ENCODE measurements at places on chromosomes 5 and 9.

- DNase-seq, result no peak
These were observed 159.8 kb upstream of the KLF9 start for GRCh38 chr9:70574151-70574837.

- no peak for DNase-seq
These were observed 32.1 kb upstream of the RASGRF2 start for GRCh38 chr5:80928073-80928472.

GRCh38 chr9:97938081-97938644 lies at the start of gene HEMGN:
Gene HEMGN (minus strand): TSS chr9:97938172. CDS start chr9:97938136, 36 bp downstream.
- DNase-seq, result no peak

GRCh38 chr5:108557686-108558085 lies 175.8 kb upstream of the FBXL17 start:
- no peak for DNase-seq

DNA sequence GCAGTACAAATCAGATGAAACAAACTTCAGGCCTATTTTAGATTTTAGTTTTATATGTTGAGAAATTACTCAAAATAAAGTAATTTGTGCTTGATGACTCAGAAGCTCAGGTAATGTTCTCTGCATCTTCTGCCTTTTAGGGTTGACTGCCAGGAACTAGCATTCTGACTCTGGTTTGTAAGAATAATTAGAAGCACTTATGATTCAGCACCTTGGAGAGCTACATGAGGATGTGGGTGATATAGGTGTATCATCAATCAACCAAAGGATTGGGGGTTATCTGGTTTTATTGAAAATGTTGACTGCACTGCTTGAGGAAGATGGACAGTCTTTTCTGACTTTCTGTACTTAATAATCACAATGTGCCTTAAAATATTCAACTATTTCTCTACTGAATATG lies 118.7 kb upstream of the SGCD start:
- DNase-seq, result no peak

- DNase-seq, result no peak
These were observed 62.6 kb downstream of the ADAMTSL1 start for GRCh38 chr9:18536554-18536953.

DNA sequence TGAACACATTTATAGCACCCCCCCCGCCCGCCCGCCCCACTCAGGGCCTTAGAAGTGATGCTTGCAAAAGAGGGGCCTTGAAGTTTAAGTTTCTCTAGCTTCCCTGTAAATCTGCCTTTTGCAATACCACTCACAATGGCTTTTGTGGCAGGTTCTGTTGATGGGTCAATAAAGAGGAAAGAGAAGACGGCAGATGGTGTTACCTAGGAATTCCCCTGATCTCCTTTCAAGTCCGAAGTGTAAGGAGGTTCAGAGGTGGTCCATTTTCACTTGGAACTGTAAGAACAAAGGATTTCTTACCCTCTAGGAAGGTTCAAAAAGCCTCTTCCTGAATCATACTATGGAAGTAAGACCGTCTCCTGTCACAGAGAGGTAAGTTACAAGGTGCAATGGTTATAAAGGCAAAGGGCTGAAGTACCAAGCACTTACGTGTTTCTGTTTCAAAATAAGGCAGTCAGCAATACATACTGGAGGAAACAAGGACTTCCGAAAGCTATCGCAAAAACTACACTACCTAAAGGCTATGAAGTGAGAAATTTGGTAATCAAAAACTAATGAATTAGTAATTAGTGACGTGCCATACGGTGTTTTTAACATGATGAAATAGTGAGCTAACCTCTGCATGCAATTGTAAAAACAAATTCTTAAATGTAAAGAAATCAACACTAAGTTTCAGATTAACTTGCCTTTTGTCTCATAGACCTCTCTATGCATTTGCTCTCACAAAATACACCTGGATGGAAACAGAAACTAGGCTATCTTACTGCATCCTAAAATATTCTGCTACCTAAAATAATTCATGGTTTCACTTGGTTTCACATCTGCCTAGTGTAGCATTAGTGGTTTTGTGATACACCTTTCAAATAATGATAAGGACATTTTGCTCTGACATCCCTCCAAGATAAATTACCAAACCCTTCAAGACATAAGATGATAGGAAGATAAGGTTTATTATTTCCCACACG lies 589.4 kb upstream of the FAM174A start:
- no peak for DNase-seq

DNA sequence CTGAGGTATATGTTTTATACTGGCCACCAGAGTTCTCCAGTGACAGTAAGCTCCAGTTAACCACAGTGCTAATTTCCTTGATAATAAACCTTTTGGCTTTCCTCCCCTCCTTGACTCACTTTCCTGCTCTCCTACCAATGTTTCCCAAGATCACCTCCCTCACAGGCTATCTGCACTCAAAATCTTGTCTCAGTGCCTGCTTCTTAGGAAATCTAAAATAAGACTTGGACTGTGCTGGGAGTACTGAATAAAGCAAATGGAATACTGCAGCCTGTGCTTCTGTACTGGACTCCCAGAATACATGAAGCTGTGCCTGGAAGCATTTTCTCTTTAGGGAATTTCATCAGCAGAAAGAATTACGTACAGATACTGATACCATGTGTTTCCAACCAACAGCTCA lies 1.7 kb upstream of the DCP2 start:
- no peak for DNase-seq

GRCh38 chr5:176987583-176987982 lies 19.0 kb downstream of the UIMC1 start:
- DNase-seq, result no peak

GRCh38 chr9:70983723-70984295 lies 137.6 kb downstream of the TRPM3 start:
- DNase-seq, result no peak

DNA sequence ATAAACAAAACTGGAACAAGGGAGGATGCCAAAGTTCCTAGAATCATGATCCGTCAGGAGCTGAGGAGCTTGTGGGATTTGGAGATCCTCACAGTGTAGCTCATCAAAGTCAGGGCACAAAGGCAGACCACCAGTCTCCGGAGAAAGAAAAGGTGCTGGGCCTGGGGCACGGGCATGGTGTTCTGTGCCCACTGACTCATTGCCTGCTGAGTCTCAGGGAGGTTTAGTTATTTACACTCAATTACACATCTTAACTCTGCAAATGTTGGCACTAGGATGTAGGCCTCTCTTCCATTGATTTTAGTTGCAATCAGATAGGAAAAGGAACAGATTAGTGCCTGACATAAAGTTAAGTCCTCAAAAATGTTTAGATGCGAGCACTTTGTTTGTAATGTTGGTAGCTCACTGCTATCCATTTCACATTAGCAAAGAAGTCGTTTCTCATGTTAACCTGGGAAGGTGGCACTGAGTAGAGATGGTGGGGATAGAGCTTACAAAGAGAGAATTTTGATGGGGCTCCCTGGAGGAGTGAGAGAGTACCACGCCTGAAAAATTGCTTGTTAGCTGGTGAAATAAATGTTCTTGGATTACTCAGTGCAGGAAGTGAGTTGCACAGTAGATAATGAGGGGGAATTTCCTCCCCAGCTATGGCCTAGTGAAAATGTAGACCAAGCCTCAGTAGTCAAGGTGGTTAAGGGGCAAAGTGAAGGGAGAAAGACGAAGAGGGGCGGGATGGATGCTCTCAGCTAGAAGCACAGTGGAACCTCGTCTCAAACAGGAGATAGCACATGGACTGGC lies 109.5 kb upstream of the CD180 start:
- no peak for DNase-seq

DNA sequence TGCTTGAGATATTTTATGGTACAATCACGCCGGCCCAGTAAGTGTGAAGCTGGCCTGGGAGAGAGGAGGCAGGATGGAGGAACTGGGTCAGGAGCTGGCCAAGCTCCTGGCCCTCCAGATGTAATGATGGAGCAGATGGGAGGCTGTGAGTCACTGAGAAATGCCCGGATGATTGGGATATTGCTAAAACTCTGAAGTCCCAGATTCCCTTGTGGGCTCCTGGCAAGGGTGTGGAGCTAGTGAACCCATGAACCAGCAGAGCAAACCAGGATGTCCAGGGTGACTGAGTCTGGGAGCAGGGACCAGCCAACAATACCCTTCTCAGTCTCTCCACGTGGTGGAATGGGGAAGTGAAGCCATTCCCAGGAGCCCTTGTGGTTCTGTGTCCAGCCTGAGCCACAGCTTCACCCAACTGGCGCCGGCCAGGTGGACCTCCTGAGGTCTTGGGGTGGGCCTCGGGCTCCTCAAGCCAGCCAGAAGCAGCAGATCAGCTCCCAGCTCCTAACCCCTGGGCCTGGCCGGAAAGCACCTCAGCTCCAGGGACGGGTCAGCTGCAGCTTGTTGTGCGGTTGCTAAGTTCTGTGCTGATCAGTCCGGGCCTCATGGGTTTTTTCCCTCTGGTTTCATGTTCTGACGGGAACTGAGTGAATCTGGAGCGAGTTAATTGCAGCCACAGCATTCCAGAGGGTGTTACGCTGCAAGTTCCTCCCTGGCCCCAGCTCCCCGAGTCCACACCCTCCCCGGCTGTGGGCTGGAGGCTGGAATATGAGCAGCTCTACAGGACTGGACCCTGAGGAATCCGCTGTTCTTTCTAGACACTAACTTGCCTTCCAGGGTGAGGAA lies 37.6 kb downstream of the DUSP1 start:
- DNase-seq, result no peak

- DNase-seq, result no peak
These were observed 97.3 kb downstream of the SLF1 start for GRCh38 chr5:94715768-94716167.

DNA sequence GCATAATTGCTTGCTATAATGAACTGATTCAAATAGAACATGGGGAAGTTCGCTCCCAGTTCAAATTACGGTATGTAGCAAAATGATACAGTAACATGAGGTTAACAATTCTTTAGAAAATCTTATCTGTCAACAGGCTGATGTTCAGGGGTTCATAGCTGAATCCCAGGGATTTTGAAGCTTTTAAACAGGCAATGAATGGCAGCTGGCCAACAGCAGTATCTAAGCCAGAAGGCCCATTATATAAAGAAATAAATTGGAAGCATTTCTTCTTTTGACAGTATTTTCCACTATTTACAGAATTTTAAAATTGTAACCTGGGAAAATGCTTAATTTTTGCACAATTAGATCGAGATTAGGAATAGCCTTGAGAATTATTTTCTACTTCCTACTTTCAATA lies 126.8 kb downstream of the PDE8B start:
- DNase-seq, result no peak

DNA sequence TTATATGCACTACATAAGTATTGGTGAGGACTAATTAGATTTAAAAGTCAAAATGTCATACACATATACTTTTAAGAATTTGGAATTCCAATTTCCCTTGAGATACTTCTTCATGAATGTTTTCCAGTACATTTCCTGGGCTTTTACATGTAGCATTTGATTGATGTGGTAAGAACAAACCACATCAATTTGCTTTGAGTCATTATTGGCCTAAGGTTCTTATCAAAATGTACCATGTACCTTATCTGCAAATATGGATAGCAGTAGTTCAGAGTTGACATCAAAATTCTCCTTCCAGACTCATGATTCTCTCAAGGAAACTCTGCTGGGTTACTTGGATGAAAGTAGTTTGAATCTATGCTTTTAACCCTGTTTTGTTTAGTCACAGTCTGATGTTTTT lies 2.5 kb downstream of the CAST start:
- no peak for DNase-seq

- no peak for DNase-seq
These were observed 44.1 kb upstream of the FOXE1 start for GRCh38 chr9:97808972-97809371.

DNA sequence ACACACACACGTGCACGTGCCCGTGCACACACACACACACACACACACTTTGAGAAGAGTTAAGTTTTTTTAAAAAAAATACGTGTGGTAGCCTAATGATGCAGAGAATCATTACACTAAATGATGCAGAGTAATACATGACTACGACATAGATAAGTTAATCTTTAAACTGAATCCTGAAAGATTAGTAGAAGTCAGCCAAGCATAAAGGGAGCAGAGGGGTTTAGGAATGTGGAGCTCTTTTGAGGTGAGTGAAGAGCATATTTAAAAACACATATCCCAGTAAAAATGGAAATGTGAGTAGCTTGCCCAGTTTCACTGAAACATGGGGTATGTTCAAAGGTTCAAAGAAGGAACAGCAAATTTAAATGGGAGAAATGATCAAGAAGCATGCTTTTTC lies 61.3 kb upstream of the TYRP1 start:
- no peak for DNase-seq

- no peak for DNase-seq
These were observed 7.2 kb upstream of the ABLIM3 start for GRCh38 chr5:149133795-149134777.

- DNase-seq, result no peak
These were observed 28.8 kb downstream of the SLC25A25 start for GRCh38 chr9:128096616-128097536.

DNA sequence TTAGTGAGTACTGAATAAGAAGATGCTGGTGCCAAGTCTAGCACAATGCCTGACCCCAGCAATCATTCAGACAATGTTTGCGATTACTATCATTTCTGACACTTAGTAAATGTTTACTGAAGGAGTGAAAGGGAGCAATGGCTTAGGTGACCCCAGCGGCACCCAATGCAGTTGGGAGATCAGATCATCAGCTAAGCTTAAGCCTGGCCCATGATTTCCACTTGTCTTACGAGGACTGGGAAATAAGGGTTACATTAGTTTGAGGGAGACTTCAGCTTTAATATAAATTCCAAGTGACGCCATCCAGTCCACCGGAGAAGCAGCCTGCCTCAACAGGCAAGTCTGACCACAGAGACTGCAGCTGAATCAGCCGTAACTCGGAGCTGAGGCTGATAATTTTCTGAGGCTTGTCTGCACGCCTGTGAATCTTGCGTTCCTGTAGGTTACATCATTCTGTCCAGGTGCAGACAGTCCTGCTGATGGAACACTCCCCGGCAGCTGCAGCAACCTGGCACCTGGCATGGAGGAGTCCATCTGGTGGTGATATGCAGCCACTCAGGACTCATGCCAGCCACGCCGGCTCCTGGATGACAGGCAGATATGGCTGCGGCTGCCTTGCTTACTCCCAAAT lies 34.9 kb upstream of the FGF1 start:
- DNase-seq, result no peak

DNA sequence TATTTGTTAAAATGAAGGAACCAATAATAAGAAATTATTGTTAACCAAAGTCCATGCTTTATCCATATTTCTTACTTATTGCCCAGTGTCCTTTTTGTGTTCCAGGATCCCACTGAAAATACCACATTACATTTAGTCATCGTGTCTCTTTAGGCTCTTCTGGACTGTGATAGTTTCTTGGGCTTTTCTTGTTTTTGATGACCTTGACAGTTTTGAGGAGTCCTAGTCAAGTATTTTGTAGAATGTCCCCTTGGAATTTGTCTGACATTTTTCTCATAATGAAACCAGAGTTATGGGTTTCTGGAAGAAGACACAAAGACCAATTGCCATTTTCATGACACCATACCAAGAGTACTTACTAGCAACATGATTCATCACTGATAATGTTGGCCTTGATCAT lies 13.6 kb upstream of the COMMD10 start:
- no peak for DNase-seq

- no peak for DNase-seq
These were observed 619.4 kb downstream of the SLCO4C1 start for GRCh38 chr5:101676646-101677045.

DNA sequence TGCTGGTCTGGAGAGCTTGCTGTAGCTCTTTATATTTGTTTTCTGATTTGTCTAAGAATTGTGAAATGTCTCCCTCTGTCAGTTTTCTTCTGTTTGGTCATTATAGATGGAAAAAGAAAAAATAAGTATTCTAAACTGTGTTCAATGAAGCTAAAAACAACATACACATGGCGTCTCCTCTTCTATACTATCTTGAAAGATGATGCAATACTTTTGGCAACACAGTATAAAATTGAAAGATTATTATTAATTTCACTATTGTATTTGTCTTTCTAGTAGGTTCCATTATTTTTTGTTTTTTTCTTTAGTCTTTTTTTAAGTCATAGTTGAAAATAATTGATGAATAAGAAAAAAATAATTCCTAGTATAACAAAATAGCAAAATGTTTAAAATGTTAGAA lies 22.5 kb downstream of the CCDC192 start:
- DNase-seq, result no peak
